ENCODE measurements at places on chromosomes 1 and 21. TPM values are rescaled to one million over a fixed set of nuclear protein-coding genes. Genes with fewer than 3 reads are reported as not detected.

DNA sequence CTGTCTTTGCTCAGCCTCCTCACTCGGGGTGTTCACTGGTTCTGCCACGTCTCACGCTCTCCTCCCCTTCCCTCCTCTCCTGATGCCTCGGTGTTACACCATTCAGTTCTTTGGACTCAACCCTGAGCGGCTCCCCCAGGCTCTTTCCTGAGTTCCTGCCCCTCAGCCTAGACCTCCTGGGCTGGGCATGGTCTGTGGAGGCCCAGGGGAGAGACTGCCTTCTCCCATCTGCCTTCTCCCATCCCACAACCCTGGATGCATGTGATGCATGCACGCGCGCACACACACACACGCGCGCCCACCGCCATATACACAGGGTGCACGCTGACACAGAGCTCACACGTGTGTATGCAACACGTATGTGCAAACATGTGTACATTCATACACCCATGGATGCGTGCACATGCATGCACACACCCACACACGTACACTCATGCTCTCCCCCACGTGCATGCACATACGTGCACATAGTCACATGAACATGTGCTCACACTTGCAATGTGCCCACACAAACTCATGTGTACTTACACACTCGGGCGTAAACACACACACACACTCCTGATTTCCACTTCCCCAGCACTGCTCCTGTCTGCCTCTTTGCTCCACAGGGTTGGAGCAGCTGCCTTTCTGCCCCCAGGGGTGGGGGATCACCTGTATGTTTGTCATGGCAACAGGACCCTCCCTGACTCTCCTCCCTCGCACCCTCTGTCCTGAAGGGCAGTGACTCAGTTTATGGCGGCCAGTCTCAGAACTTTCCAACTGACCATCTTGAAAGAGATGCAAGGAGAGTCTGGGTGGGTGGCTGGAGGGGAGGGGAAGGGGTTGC is 59.0 kb downstream of the HUNK start:
- no peak for DNase-seq

GRCh38 chr1:1013105-1013921 is at the start of gene ISG15:
Gene ISG15, plus strand, starts transcription at chr1:1013497. Its CDS starts 77 bp downstream, at chr1:1013574.
- DNase-seq: peak; percentile 75

RNU1-2 gene
- total RNA-seq: 1,553 TPM

DNA sequence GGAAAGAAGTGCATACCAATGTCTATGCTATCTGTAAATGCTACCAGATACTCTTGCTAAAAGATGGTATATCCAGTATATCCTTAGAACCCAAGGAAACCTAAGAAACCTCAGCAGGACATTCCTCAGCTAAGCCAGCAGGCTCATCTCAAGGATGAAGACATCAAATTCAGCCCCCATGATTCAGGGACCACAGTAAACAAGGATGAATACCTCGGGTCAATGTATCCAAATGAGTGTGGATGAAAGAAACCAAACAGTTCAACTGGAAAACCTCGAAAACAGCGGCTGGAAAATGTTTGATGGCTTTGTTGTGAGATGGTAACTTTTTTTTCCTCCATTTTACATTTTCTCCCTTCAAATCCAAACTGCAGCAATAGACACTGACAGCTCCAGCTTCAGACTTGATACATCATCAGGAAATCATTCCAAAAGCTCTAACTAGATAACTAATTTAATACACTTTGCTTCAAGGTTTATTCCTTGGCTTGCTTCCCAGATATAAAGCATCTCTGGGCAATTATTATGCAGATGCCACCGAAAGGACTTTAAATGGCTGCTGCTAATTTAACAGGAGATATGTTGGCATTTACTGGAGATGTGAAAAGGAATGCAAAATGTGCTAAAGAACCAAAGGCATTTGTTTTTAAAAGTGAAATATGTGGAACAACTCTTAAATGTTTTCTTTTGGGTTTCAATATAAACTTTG is 73.6 kb downstream of the SMYD2 start:
- peak; percentile 49 for DNase-seq

GRCh38 chr1:107875689-107876088 is 89.3 kb downstream of the VAV3 start:
- no peak for DNase-seq

All from astrocyte (in vitro differentiated cells and primary cell).